ENCODE measurements at places on chromosomes 1 and 21. TPM values are rescaled to one million over a fixed set of nuclear protein-coding genes. Genes with fewer than 3 reads are reported as not detected.

Gene EYA3
- total RNA-seq: 15.6 TPM

Gene SELL
- total RNA-seq: not detected

Gene PTGFRN
- total RNA-seq: 98.9 TPM

Gene ZBTB40
- total RNA-seq: 22.3 TPM

Gene NBPF20
- 1.5 TPM for total RNA-seq

Gene PRDM16
- total RNA-seq: not detected

Gene AMY1C
- total RNA-seq: not detected

- no peak for DNase-seq
Measured at GRCh38 chr1:180083164-180083563, 71.5 kb upstream of the QSOX1 start.

DNA sequence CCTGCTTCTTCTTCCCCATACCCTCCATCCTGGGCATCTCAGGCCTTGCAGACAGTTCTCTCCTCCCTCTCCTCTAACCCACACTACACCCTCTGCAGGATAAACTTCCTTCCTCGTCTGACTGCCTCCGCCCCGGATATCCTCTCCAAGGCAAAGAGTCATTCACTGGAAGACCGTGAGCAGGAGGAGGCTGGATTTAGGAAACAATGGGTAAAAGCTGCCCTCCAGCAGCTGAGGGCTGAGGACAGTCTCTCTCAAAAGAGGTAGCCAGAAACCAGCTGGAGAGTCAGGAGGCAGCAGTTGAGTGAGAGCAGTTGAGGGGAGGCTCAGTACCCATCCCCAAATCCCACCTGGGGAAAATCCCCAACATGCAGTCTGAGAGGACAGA lies 1.4 kb downstream of the CSRP1 start:
- DNase-seq: peak; percentile 55

- DNase-seq: no peak
Measured at GRCh38 chr21:29174607-29175013, 44.2 kb downstream of the MAP3K7CL start.

DNA sequence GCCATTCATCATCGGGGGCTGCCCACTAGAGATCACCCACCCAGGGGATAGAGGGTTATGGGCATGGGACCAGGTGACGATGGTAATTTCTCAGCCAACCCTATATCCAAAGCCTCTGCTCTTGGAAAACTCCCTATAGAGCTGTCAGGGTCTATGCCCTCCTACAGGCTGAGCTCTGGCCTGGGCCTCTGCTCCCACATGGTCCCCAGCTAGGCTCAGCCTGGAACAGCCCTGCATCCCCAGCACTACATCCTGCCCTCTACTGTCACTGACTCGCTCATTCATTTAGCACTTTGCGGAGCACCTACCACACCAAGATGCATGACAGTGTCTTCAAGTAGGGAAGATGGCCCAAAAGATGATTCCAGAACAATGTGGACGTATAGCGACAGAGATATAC lies 45.0 kb upstream of the EPS8L3 start:
- DNase-seq: no peak

- no peak for DNase-seq
Measured at GRCh38 chr21:42941696-42942085, 16.3 kb upstream of the ERVH48-1 start.

- DNase-seq: no peak
Measured at GRCh38 chr1:34653110-34653509, 101.7 kb upstream of the GJB5 start.

GRCh38 chr1:212606395-212607205 lies 2.0 kb upstream of the ATF3 start:
- DNase-seq: peak; percentile 91

- DNase-seq: peak; percentile 44
Measured at GRCh38 chr1:110524311-110525248, 5.6 kb upstream of the KCNA10 start.

DNA sequence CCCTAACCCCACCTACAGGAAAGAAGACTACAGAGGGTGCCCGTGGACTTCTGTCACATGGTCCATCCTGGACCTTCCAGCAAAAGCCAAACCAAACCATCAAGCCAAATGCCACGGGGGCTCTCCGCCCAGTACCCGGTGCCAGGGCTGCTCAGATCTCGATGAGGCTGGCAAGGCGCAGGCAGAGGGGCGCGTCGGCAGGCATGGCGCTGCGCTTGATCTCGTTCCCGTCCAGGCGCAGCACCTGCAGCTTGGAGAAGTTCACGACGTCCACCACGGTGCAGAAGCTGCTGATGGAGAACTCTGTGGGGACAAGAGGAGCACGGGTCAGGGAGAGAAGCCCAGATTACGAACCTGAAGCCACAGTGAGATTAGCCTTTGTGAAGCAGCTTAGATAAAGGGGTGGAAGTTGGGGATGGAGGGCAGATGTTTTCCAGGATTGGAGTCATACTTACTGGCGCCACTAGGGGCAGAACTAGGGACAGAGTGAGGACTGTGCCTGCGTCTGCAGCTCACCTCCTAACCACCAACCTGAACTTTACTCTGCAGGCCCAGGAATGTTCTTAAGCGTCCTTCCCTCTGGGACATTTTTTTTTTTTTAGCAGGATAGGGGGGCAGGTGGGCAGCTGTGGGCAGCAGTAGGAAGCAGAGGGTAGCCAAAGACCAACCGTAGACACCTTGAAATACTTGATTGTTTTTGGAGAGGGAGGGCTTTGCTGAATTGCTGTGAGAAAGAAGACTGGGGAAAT lies 8.6 kb downstream of the FMOD start:
- DNase-seq: peak; percentile 77

GRCh38 chr1:175319912-175320230 lies 127.3 kb upstream of the KIAA0040 start:
- no peak for DNase-seq

- no peak for DNase-seq
Measured at GRCh38 chr1:71294178-71294577, 213.3 kb upstream of the ZRANB2 start.

DNA sequence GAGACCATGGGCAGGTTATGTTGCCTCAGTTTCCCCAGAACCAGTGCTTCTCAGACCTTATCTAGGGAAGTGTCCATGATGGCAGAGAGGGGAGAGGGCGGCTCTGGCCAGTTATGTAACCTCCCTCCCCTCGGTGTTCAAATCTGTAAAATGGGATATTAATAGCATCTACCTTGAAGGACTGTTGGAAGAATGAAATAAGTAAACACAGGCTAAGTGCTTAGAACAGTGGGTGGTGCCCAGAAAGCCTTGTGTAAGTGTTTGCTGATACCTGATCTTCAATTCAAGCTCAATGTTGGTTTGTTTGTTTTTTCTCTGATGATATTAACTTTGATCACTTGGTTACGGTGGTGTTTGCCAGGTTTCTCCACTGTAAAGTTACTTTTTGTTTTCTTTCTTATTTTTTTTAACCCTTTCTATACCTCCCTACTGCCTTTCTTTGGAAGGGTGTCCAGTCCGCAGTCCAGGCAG lies 34.9 kb downstream of the EPHA2 start:
- no peak for DNase-seq
